A549 treated with AZD2906 at 1 μM for 4 hours (cell line): ENCODE measurements at places on chromosomes 1 and 21. TPM values are rescaled to one million over a fixed set of nuclear protein-coding genes. Genes with fewer than 3 reads are reported as not detected.

Gene ABL2
- total RNA-seq: 16.3 to 26.2 TPM (median 16.7 TPM) in 5 replicates

Gene FCRL2
- total RNA-seq: not detected in 5 replicates

Gene OR10J4
- not detected in 5 replicates for total RNA-seq

Gene MCOLN2
- 1.9 to 2.1 TPM (median 2.0 TPM) in 5 replicates for total RNA-seq

Gene HSPA13
- total RNA-seq: 12.3 to 18.4 TPM (median 15.0 TPM) in 5 replicates

Gene PCSK9
- total RNA-seq: 2.0 to 3.3 TPM (median 2.7 TPM) in 5 replicates

Gene PM20D1
- total RNA-seq: not detected in 5 replicates

Gene CYP2J2
- 0.03 to 0.11 TPM (median 0.06 TPM) in 4 of 5 replicates, not detected in the other for total RNA-seq
